ENCODE measurements at places on chromosomes 7 and 10.

- no peak overlapping the region for H3K4me3 ChIP-seq
- peaks cover 22% of the 10 kb centered on the region for H3K36me3 ChIP-seq
- no peaks in the 10 kb centered on the region for H3K27me3 ChIP-seq
- no peaks in the 10 kb centered on the region for H3K4me1 ChIP-seq
- H3K27ac ChIP-seq = no peak overlapping the region
These were observed 70.7 kb upstream of the C1QL3 start for GRCh38 chr10:16592378-16592777.

DNA sequence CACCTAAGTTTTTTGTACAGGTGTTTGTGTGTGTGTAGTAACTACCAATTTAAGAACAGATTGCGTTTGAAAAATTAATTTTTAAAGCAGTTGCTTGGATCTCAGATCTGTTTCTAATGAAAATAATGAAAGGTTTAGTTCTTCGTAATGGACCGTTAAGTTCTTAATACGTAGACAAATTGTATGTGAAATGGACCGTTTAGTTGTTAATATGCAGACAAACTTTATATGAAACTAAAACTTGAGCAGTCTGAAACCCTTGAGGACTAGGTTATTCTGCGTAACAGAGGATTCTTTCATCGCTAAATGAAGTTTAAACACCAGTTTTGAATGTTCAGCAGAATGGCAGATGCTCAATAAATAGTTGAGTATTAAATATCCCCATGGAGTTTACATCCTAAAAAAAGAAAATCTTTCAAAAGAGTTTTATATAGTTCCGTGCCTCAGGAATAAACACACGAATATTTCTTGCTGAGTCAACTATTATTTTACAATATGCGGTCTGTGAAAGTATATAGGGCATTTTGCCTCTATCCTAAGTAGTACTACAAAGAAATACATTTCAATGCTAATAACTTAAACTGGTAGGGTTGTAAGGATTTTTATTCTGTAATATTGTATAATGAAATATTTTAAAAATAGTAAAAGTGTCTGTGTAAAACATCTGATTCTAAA is 1.2 kb downstream of the DBF4 start:
- peak overlapping the region; percentile 78 for H3K4me3 ChIP-seq
- no peaks in the 10 kb centered on the region for H3K27me3 ChIP-seq
- H3K27ac ChIP-seq = peak overlapping the region; percentile 97
- DNase-seq = no peak

- peak overlapping the region; percentile 37 for H3K27ac ChIP-seq
- no peak for DNase-seq
- H3K4me3 ChIP-seq = no peak overlapping the region
- H3K36me3 ChIP-seq = peaks cover 2% of the 10 kb centered on the region
These were observed 92.0 kb upstream of the PRSS58 start for GRCh38 chr7:142349670-142350405.

DNA sequence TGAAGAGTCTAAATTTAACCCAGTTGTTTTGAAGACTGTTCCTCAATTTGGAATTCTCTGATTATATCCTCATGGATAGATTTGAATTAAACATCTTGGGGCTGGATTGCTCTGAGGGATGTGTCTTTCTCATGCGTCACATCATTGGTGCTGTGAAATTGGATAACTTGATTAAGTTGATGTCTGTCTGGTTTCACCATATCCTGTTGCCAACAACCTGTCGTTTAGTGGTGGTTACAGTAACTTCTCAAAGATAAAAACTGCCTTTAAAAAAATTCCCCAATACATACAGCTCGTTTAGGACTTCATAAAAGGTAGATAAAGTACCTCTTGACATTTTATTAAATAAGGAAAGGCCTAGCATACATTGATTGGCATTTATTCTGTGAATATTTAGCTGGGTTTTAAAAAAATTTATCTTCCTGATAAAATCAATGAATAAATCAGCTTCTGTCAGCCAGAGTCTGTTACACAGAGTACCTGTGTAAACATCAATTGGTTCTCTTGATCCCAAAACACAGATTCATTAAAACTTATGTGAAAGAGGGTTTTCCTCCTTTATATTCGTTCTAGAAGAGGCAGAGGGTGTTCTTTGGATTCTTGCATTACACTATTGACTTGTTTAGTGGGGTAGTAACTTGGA is 10.5 kb downstream of the CRCP start:
- no peaks in the 10 kb centered on the region for H3K27me3 ChIP-seq
- H3K36me3 ChIP-seq = peaks cover 24% of the 10 kb centered on the region
- peaks cover 44% of the 10 kb centered on the region for H3K4me1 ChIP-seq
- H3K4me3 ChIP-seq = no peak overlapping the region

GRCh38 chr7:6558837-6559236 is 7.6 kb upstream of the GRID2IP start:
- no peak overlapping the region for H3K4me3 ChIP-seq
- peak; percentile 34 for DNase-seq
- peaks cover 9% of the 10 kb centered on the region for H3K4me1 ChIP-seq
- peaks cover 3% of the 10 kb centered on the region for H3K27me3 ChIP-seq
- no peaks in the 10 kb centered on the region for H3K36me3 ChIP-seq
- H3K27ac ChIP-seq = no peak overlapping the region

DNA sequence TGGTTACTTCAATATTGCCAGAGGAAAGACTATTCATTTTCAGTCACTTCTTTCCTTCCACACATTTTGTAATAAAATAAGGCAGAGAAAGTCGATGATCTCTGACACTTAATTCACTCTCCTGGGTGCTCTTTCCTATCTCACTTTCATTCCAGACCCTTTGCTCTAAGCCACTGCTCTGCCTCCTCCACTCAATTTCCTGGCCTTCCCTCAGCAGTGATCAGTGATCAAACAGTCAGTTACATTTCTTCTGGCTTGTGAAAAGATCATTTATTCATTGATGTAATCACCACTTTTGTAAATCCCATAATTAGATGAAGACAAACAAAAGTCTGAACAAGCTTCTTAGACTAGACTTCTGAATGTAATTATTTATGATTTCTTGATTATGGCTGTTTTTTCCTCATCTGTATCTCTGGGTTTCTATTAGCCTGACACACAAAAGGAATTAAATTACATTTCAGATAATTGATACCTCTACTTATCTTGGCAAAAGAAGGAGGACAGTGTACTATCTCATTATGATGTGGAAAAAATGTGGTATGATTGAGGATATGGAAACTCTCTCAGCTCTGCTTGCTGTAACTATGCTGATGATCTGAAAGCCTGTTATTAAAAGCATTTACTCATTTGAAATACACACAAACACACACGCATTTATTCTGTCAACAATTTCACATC is 1102.3 kb downstream of the GRM8 start:
- no peak overlapping the region for H3K4me3 ChIP-seq
- no peaks in the 10 kb centered on the region for H3K36me3 ChIP-seq
- no peak for DNase-seq
- H3K4me1 ChIP-seq = no peaks in the 10 kb centered on the region
- H3K27ac ChIP-seq = no peak overlapping the region

- H3K4me3 ChIP-seq = no peak overlapping the region
- H3K4me1 ChIP-seq = no peaks in the 10 kb centered on the region
- no peak overlapping the region for H3K27ac ChIP-seq
- no peaks in the 10 kb centered on the region for H3K36me3 ChIP-seq
- no peak for DNase-seq
- no peaks in the 10 kb centered on the region for H3K27me3 ChIP-seq
These were observed 647.5 kb upstream of the IGFBP3 start for GRCh38 chr7:46568420-46569132.

DNA sequence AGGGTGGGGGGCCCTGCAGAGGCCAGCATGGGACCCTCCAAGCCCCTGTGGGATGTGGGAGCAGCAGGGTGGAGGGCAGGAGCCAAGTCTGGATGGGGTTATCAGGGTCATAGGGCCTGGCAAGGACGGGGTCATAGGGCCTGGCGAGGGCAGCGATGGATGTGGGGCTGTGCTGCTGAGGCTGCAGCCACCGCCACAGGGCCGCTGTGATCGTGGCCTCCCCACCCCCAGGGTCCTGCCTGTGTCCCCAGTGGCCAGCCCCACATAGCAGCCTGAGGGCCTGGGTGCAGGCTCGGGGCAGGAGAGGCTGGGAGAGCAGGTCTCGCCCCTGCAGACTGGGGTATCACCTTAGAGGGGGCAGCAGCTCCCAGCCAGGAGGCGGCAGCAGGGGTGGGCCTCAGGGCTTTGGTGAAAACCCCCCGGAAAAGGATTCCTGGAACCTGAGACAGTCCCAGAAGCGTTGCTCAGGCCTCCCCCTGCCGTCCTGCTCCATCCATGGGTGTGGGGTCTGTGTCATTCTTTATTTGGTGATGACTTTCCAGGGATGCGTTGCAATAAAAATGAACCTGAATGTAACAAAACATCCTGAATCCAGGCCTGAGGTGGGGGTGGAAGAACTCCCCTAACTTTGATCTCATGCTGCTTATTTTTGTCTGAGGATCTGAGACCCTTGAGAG is 107.3 kb upstream of the SHH start:
- no peak for DNase-seq
- H3K4me3 ChIP-seq = no peak overlapping the region
- no peaks in the 10 kb centered on the region for H3K36me3 ChIP-seq
- no peak overlapping the region for H3K27ac ChIP-seq
